M059J (cell line): ENCODE measurements at places on chromosomes 4 and X. TPM values are rescaled to one million over a fixed set of nuclear protein-coding genes. Genes with fewer than 3 reads are reported as not detected.

DNA sequence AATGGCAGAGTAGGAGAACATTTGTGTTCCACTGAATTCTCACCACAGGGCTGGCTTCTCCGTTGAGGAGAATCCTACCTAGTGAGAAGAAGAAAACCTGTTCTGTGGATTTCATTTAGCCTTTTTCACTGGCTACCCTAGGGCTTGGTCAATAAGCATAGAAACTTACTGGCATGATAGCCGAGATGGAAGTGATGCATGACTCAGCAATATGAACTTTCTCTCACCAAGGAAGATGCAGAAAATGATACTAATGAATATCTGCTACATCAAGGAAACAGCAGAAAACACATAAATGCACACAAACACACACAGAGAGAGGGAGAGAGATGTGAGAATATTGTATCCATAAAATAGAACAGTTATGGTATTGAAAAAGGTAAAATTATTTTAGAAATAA lies 216.3 kb downstream of the HHIP start:
- no peak for DNase-seq

Gene AKAP14
- total RNA-seq: not detected in 2 replicates

Gene FAM184B
- total RNA-seq: 0.02 TPM in 1 of 2 replicates, not detected in the other

- DNase-seq: peak; percentile 40
These were observed at the start of gene TMEM150C for GRCh38 chr4:82561786-82562563. Gene TMEM150C, minus strand, starts transcription at chr4:82561988. Its CDS starts 57,331 bp downstream, at chr4:82504657.

Gene NFKB1
- 13.7 and 22.3 TPM in 2 replicates for total RNA-seq

DNA sequence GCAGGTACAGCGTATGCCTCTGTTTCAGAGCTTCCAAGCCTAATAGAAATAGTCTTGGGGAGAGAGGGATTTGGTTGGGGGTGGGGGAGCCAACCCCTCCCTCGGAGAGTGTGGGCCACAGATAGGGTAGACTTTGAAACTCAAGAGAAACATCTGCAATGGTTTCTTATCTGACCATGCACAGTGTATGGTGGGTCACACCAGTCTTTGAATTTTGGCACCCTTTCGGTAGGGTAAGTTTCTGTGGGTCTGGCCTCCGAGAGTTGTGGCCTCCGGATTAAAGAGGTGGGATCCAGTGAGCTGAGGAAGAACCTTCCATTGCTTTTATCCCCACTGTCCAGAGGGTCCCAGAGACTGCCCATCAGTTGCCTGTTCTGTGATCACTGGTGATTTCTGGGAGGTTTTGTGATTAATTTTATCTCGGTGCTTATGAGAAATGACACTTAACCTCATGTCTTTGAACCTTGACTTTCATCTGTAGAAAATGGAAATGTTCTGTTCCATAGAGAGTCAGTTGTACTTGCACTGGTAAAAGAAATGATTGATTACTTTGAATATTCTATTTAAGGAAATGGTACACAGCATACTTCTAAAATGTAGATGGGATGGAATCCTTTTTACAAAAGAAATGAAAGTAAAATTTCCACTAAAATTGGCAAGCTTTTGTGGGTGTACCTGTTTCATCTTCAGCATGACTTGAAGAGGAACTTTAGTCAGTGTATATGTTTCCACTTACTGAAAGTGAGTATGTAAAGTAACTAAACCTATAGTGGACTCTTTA lies 62.7 kb downstream of the TMEM131L start:
- DNase-seq: no peak

GRCh38 chrX:138669693-138670092 lies 41.8 kb downstream of the FGF13 start:
- DNase-seq: no peak

DNA sequence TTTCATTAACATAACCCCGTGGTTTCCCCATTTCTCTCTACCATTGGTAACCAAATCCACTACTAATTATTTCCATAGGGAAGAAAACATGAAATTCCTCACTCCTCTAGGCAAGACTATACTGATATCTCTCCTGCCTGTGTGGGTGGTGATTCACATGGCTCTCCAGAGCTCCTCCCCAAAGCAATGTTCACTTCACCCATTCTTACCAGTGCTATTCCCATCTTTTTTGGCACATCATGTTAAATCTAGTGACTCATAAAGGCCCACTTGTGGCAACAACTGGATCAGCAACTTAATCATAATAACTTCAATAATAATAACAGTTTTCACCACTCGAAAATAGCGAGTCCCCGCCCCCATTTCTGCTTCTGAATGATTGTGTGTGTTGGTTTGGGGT lies 6.1 kb upstream of the HCCS start:
- peak; percentile 64 for DNase-seq

DNA sequence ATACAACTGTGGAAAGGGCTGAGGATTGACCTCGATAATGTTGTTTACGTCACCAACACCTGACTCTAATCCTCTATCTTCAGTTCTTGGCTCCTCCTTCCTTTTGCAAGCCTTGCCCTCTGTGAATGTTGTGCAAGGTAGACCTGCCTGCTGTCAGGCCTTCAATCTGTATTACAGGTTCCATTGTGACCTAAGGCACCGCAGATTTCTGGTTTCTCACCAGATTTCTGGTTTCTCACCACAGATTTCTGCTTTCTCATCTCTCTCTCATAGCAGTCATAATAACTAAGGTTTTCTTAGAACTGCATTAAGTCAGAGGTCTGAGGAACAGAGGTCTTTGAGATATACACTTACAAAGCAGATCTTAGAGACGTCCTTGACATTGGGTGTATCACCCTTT lies 51.5 kb upstream of the ETNPPL start:
- DNase-seq: no peak

- no peak for DNase-seq
These were observed 961.8 kb upstream of the TENM3 start for GRCh38 chr4:181281451-181281850.

GRCh38 chrX:83934220-83934619 lies 73.3 kb downstream of the CYLC1 start:
- DNase-seq: no peak

DNA sequence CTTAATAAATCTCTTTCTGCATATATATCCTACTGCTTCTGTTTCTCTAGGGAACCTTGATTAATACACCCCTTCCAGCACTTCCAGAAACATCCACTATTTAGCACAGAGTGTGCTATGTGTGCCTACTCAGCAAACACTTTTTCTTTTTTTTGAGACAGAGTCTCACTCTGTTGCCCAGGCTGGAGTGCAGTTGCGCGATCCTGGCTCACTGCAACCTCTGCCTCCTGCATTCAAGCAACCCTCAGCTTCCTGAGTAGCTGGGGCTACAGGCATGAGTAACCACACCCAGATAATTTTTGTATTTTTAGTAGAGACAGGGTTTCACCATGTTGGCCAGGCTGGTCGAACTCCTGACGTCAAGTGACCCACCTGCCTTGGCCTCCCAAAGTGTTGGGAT lies 266.9 kb upstream of the DIAPH2 start:
- no peak for DNase-seq

Gene C4orf54
- 0.02 and 0.37 TPM in 2 replicates for total RNA-seq

- DNase-seq: no peak
These were observed 1820.1 kb upstream of the TENM3 start for GRCh38 chr4:180422989-180423711.

- DNase-seq: peak; percentile 76
These were observed 769 bp downstream of the TCEAL1 start for GRCh38 chrX:103629318-103630170.

DNA sequence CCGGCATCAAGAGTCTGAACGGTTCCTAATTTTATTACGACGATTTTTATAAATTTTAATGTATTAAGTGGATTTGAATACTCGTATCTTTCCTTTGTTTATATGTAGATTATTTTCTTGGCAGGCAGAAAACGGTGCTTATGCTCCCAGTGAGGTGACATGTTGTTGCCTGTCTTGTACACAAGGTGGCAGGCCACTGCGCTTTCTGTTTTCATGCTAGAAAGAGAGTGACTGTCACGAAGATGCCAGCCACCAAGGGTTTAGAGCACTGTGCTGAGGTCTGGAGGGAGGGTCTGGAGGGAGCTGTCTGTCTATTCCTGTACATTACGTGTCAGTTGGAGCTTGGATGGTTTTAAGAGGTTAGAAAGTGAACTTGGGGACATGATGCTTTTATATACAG lies 87.7 kb downstream of the SHROOM2 start:
- peak; percentile 62 for DNase-seq

GRCh38 chrX:153925387-153925738 lies 701 bp downstream of the ARHGAP4 start:
- no peak for DNase-seq

- DNase-seq: no peak
These were observed 104.5 kb downstream of the SHISA3 start for GRCh38 chr4:42501624-42502401.

Gene NHSL2
- total RNA-seq: 0.05 and 0.20 TPM in 2 replicates

DNA sequence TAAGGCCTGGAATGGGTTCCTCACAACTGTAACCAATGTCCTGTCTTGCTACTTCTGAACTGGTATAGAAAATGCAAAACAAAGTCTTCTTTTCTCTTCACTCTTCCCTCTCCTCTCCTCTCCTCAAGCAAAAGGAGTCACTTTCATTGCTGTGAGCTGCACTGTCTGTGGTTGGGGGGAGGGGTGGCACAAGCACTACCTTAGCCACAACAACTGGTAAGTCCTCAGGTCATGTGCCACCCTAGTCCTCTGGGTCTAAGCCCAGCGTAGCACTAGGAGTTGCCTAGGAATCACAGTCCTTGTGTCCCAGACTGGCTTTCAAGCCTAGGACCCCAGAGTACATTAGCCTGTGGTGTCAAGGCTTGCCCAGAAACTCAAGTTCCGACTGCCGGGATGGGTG lies 859.3 kb upstream of the AMOT start:
- no peak for DNase-seq

DNA sequence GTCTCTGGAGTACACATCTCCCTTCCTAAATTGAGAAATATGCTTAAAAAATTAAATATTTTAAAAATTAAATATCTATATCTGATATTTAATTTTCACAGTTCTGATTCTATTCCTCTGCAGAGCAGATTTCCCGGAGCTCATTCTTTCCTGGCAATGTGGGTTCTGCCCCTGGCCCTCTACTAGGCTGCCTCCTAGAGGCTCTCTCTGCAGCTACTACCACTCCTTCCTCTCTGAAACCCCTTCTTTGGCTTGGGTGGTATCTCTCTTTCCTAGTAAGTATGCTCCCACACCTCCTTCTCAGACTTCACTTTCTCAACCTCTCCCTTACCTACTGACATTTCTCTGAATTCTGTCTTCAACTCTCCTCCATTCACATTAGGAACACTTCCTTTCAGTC lies 45.3 kb downstream of the RPGR start:
- no peak for DNase-seq

- DNase-seq: no peak
These were observed 80.1 kb downstream of the GALNT7 start for GRCh38 chr4:173248690-173249089.

DNA sequence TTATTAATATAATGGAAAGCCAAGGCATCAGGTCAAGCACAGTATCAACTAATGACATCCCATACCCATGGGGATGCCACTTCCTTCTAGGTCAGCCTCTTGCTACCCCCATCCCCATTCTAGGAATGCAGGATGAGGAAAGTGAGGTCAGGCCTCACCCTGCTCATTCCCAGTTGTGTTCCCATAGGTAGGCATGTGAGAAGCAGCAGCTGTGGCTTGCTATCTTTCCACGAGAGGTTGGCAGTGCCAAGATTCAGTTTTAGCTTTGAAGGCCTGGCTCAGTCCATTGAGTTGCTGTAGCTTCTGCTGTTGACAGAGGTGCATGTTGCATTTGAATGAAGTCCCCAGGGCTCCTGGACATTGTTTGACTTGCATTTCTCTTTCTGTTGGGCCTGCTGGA lies 15.5 kb downstream of the LONRF3 start:
- no peak for DNase-seq

DNA sequence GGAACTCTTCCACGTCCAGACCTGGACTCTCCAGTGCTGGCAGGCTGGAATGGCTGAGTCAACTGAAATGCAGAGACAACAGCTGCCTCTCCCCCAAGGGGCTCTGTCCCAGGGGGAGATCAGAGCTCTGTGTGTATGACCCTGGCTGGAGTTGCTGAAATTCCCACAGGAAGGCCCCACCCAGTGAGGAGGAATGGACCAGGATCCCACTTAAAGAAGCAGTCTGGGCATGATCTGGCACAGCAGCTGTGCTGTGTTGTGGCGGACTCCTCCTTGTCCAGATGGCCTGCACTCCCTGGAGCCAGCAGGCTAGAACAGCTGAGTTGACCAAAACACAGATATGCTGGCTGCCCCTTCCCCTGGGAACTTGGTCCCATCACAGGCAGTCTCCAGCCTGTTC lies 25.4 kb downstream of the C4orf17 start:
- no peak for DNase-seq

DNA sequence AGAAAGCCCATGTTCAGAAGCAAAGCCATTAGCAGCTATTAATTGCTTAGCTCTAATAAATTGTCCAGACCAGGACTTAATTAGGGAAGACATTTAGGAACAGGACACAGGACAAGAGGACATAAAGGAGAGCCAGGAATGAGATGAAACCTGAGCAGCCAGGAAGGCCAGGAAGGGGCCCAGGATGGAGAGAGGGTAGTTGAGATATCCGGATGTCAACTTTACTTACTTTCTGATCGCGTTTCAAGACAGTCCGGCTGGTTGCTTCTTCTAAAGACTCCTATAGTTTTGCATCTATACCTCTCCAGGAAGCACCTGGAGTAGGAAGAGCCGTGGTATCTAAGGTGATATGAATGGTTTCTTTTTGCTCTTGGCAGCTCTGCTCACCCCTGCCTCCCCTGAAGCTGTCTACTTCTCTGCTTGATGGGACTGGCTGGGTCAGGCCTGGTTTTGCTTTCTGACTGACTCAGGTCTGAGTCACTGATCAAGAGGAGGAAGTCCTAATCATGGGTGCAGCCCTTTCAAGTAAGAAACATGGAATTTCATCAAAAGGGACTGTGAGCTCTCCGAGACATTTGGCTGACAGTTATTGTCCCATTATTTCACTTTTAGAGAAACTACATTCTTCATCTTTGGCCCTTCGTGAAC lies 733.3 kb downstream of the RPA4 start:
- DNase-seq: peak; percentile 65

DNA sequence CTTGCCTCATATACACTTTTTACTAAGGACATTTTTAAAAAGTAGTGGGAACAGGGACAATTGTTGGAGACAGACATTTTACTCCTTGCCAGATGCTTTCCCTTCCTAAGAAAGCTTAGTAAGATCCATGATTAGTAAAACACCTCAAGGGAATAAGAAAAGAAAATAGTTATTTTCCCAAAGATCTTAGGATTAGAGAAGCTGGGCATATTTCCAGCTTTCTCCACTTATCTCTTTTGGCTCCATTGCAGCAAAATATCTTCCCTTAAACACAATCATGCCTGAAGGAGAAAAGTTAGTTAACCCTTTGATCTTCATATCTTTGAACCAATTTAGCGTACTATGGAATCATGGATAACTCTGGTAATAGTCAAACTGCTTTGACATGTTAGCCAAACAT lies 257.9 kb downstream of the PCDH18 start:
- peak; percentile 7 for DNase-seq

Gene KLHL13
- 4.2 and 4.6 TPM in 2 replicates for total RNA-seq

DNA sequence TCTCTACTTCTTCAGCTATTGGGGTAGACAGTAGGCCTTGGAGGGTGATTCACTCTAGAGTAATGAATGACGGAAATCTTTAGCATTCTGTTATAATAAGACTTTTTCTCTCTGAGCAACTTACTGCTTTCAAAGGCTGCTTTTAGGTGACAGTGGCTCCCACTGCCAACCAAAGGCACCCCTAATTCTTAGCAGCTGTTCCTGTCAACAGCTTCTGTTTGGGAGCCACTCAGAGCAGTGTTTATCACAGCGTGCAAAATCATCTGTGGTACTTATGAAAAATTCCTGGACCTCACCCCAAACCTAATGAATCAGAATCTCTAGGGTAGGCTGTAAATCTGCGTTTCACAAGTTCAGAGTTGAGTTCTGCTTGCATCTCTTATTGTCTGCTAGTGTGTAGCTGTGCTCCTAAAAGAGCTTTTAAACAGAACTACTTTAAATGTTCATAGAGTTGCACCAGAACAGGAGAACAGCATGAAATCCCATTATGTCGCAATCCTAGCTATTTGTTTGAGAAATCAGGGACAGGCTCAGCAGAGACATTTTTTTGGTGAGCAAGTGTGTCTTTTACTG lies 52.8 kb upstream of the POU4F2 start:
- DNase-seq: peak; percentile 31
